ENCODE measurements at places on chromosomes 4 and X.

DNA sequence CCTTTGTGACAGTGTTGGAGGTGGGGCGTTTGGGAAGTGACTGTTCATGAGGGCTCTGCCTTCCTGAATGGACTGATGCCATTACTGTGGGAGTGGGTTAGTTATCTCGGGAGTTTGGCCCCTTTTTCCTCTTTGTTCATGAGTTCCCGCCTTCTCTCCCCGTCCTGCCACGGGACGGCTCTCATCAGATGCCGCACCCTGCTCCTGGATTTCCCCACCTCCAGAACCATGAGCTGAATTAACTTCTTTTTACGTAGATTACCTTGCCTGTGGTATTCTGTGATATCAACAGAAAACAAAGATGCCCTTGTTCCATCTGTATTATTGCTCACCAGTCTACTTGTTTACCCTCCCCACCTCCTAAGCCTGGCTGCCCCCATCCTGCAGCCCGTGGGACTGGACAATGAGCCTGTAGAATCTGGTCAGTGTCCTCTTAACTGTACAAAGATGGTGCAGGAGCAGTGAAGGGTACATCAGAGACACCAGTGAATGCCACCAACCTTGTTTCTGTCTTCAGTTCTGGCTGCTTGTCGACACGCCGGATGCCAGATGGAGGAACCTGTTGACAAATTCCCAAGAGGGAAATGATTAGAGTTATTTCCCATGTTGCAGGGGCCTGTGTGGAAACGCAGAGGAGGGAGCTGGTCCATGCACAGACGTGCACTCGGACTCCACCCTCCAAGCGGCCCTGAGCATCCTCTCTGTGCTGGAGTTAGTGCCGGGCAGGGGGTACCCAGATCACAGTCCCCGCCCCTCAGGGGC lies 104.7 kb downstream of the ABLIM2 start:
- DNase-seq = no peak

DNA sequence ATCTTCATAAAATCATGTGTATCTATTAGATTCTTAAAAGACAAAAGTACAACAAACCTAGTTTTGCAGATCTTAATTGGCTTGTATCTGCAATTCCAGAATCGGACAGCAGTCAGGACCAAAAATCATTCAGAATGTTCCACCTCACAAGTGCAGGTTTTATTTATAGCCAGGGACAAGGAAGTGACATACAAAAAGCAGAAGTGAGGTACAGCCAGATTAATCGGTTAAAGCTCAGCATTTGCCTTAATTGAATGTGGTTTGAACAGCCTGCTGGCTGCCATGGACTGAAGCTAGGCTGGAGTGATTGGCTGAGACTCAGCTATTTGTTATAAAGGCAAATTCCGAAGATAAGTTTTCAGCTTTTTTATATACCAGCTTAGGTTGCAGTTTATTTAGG lies 932.6 kb downstream of the C4orf33 start:
- no peak for DNase-seq

GRCh38 chrX:119694601-119695534 lies 1.9 kb upstream of the SEPTIN6 start:
- no peak for DNase-seq

GRCh38 chr4:110268352-110268751 lies 69.9 kb upstream of the ELOVL6 start:
- DNase-seq = no peak

- no peak for DNase-seq
Observed at GRCh38 chrX:9534686-9535085, 69.8 kb downstream of the TBL1X start.

DNA sequence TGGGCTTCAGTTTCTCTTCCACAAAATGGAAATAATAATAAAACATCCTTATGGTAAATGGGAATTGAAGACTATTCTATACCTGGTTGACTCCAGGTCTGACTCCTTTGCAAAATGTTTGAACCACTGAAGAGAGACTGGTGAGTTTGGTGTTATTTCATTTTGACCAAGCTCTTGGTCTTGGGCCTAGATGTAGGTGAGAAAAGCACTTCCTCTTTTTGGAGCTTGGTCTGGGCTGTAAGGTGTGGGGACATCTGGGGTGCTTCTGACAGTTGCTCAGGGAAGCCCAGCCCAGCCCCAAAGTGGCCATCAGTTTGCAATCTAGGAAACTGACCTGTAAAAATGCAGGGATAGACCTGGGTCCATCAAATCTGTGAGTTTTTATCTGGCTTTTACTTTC lies 26.8 kb upstream of the SOD3 start:
- no peak for DNase-seq

DNA sequence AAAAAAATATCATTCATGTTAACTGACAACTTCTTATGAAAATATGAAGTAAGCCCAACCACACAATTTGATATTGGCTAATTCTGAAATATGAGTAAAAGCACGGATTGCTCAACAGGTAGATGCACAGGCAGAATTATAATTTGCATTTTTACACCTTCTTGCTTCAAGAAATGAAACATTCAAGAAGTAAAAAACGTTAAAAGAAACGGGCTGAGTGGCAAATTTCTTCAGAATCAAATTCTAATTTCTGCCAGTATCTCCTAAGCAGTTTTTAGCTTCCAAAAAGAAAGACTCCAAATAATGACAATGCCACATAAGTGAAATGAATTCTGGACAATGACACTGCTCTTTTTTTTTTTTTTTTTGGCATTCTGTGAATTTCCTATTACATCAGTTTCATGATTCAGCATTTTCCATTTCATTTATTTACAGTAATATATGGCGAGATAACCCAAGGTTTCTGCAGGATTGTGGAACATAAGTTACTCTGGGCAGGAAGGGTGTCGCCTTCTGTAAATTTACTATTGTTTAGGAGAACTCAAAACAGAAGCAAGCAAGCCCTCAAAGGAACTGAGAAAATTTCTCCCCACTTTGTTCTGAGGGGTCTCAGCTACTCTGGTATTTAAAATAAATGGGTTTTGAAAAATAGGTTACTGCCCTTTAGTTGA lies 1.4 kb downstream of the SEL1L3 start:
- DNase-seq = no peak

DNA sequence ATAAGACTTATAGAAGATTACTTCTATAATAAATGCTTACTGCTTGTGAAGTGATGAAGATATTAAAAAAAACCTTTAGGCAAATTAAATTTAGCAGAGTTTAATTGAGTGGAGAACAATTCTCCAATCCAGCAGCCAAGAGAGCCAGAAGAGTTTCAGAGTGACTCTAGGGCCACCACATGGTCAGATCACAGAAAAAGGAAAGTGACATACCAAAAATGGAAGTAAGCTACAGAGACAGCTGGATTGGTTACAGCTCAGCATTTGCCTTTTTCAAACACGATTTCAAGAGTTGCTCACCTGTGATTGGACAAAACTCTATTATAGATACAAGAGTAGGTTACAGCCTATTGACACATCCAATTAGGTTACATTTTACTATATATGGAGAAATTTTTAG lies 79.0 kb upstream of the TRAM1L1 start:
- DNase-seq = no peak

DNA sequence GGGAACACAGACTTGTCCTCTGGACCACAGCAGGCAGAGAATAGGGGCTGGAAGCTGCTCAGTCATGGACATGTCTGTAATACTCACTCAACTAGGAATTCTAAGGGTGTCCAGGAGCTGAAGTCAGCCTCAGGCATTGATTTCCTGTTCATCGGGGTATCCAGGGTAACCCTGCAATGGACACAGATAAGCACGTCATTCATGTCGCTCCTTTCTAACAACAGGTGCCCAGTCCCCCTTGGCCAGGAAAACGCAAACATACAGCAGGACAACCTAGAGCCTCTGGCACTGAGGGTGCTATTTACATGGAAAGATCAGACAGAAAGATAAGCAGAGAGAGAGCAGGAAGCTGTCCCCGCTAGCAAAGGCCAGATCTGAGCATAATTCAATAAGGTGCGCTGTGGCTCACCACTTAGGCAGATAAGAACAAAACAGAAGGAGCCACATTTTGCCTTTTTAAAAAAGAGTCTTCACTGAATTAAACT lies 21.3 kb downstream of the QDPR start:
- no peak for DNase-seq
